Right lung (tissue), 10 donors: ENCODE measurements at places on chromosomes 1 and 21. TPM values are rescaled to one million over a fixed set of nuclear protein-coding genes. Genes with fewer than 3 reads are reported as not detected.

- no peak for DNase-seq
Observed at GRCh38 chr1:1098681-1099421, 17.0 kb downstream of the C1orf159 start.

LYST gene
- polyA plus RNA-seq: 11.5 TPM

- DNase-seq: no peak
Observed at GRCh38 chr1:172273647-172274396, 146.7 kb upstream of the C1orf105 start.

ADCY10 gene
- polyA plus RNA-seq: 0.18 TPM

GRCh38 chr1:148353461-148354283 lies 129.4 kb downstream of the PPIAL4G start:
- DNase-seq: no peak

- no peak for DNase-seq
Observed at GRCh38 chr1:107920561-107920960, 44.4 kb downstream of the VAV3 start.

DNA sequence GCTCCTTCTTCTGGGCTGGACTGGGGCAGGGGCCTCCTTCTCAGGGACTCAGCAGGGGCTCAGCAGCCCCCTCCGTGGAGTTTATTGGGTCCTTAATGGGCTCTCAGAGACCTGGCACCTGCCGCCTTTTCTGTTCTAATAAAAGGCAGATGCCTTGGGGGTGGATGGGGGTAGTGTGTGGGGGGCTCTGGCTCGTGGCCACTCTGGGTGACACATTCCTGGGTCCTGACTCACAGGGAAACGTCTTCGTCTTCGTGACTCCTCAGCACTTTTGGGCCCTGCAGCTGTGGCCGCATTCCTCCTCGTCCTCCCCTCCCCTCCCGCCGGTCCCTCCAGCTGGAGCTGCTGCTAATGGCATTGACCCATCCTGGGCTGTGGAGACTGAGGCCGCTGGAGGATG lies 107.8 kb upstream of the WNT4 start:
- DNase-seq: no peak

DNA sequence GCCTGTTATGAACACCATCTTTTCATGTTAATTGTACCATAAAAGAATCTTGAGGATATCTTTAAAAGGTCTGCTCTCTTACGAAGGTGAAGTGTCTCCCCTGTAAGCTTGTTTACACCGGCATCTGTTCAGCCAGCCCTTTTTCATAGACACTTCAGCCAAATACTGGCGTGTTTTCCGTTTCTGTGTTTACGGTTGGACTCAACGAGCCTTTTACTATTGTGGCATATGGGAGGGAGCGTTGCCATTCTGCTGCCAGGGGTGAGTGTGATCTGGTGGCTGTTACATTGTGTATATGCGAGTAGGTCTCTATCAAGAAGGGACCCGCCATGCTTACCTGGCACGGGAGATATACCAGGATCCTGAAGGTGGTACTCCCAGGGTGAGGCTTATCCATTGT lies 433.8 kb downstream of the CAMTA1 start:
- DNase-seq: no peak

ICOSLG gene
- 3.4 TPM for polyA plus RNA-seq

DNA sequence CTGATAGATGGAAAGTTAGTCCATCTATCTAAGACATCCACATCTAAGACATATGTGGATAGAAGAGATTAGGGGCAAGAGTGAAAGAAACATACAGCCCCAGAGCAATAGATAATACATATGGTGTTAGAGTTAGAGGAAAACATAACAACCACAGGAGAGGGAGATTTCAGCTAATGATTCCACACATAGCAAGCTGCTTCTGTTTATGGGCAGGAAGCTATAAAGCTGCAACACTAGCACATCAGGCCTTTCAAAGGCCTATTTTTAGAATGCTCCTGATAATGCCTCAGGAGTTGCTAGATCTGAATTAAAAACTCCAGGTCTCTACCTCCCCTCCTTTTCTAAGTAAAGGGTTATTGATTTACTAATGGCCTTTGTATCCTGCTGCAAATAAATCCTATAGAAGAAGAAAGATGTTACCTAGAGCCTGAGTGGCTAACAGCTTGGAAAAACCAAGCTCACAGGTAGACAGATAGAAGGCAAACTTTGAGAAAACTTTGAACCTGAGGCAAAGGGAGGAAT lies 36.1 kb downstream of the BRINP2 start:
- no peak for DNase-seq

DNA sequence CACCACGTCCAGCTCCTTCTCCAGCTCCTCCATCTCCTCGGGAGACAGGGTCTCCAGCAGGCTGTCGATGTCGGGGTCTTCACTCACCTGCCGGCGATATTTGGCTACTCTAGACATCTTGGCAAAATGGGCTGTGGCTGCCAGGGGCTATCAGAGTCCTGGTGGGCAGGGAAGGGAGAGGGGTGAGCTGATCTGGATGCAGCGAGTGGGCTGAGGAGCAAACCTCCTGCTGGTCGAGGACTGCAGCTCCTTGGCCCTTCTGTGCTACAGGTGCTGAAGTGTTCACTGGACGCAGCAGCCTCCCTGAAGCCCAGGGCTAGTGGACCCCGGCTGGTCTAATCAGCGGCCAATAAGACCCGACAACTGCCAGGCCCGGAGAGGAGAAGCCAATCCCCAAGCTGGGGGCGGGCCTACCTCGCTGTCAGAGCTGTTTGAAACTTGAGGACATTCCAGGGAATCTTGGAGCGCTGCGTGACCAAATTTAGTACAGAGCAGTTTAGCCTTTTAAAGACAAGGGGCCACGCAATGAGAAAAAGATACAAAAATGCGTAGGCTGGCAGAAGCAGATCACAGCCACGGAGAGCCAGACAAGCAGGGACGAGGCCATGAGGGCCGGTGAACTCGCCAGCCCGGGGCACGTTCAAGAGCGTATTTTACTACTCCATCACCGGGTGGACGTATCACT lies at the start of gene LMOD1:
TSS of gene LMOD1 (minus strand) at position 325 of the 685 bp plus-strand sequence. CDS start at position 117, 208 bp downstream.
- peak; percentile 82 for DNase-seq

DNA sequence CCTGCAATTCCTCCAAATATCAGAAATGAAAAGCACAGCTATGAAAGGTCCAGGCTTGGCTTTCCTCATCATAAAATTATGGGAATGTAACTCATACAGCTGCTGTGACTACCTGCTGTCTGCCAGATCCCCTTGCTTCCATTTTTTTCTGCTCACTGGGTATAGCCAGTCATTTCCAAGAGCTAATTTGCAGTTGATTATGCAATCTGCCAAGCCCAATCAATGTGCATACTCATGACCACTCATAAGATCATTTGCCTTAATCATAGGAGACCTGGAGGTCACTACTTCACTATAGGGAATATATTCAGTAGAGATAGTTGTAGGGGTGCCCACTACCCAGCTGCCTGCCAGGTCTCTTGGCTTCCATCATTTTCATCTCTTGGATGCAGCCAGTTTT lies 417.7 kb upstream of the ZRANB2 start:
- DNase-seq: no peak

DNA sequence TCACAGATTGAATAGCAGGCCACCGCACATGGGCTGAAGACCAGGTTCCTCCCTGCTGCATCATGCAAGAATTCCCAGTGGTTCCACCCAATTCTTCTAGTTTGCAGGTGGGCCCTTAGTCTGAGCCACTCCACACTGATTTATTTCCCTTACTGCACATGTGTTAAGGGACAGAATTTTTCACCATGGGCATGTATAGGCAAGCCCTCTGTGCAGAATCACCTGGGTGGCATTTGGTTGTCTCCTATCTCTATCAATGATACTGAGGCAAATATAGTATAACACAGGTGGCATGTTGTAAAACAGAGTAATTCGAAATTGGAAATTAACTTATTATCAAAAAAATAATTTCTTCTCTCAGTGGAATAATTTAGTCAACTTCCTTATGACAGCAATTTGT lies 1892.4 kb downstream of the NCAM2 start:
- no peak for DNase-seq

ST6GALNAC5 gene
- polyA plus RNA-seq: 9.7 TPM

AADACL4 gene
- 0.09 TPM for polyA plus RNA-seq

ZBTB7B gene
- 15.3 TPM for polyA plus RNA-seq

SPATA45 gene
- 0.97 TPM for polyA plus RNA-seq

GRCh38 chr1:30317921-30318320 lies 405.5 kb downstream of the MATN1 start:
- DNase-seq: no peak

- no peak for DNase-seq
Observed at GRCh38 chr1:63679076-63679475, 85.9 kb downstream of the PGM1 start.

DNA sequence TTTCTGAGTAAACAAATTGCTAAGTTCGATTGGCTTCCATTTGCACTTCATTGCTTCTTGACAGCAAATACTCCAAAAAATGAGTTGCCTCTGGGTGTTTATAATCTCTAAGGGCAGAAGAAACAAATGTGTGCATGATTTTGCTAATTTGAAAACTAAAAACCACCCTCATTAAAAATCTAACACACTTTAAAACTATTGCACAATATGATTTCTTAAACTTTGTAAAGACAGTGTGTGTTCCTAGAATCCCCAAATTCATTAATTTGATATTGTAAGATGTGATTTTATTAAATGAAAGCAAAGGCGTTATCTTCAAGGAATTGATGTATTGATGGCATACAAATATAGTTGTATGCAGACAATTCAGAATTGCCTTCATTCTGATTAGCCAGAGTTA lies 350.9 kb downstream of the OLFM3 start:
- no peak for DNase-seq

DNA sequence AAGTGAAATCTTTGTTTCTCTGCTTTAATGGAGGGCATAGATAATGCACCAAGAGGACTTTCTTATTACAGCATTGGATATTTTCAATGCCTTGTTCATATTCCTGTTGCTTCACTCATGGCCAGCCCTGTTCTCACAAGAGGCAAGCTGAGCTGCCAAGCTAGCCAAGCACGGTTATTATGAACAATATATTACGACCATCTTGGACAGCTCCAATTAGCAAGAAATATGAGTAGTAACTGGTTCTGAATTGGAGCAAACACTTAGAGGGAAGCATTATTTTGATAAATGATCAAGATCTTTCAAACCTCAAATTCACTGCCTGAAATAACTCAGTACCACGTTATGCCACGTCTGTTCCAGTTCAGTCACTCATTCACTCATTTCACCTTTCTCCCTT lies 159.8 kb downstream of the SETD4 start:
- DNase-seq: no peak

CYP4A22 gene
- 0.09 TPM for polyA plus RNA-seq

- no peak for DNase-seq
Observed at GRCh38 chr1:40798366-40799281, 15.0 kb downstream of the KCNQ4 start.

DNA sequence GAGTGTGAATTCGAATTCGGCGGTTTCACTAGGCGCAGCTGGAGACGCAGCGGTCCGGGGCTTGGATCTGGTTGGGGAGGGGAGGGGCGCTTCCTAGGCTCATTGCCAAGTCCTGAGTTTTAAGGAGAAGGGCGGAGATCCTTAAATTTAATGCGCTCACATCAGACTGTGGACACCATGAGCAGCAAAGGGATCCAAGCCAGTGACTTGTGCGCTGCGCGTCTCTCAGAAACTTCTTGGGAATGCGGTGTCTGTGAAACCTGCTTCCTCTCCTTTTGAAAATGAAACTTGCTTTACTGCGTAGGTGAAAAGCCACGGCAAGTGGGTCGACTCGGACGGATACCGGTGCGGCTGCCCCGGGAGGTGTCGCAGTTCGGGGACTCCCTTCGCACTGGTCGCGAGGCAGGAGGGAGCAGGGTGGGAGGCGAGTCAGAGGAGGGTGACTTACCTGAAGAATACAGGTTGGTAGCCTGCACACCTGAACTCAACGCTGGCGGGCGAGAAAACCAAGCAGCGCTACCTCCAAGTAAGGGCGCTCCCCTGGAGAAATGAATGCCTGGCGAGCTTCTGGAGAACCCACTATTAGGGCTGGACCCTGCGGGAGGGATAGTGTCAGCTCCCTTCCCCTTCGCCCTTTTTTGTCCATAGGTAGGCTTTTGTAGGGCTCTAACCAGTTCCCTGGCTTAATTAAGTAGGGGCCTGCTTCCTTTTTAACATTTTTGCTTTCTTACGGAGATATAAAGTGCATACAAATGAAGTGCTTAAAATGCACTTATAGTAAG lies 992 bp downstream of the TENT5C start:
- peak; percentile 55 for DNase-seq

DNA sequence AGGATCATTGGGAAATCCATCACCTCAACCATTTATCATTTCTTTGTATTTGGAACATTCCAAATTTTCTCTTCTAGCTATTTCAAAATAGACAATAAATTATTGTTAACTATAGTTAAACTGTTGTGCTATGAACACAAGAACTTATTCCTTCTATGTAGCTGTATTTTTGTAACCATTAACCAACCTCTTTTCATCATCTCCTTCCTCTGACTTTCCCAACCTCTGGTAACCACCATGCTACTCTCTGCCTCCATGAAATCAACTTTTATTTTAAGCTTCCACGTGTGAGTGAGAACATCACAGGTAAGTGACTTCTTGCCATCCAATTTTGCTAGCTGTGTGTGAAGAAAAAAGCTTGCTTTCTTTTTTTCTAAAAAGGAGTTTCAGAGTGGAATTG lies 418 bp downstream of the IFI44L start:
- DNase-seq: no peak

DNA sequence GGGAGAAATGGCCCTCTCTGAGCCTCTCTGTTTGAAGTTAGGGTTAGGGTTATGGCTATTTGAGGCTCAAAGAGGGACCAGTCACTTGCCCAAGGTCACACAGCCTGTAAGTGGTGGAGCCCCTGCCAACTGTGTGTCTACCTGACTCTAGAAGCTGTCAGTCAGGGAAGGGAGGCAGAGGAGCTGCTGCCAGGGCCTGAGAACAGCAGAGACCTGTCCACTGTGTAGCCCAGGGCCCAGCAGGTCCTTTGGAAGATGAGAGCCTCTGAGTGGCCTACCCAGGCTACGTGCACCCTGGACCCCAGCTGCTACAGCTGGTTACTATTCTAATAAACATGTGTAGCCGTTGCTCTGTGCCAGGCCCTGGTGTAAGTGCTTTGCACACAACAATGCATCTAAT lies 15.1 kb upstream of the EDN2 start:
- no peak for DNase-seq

GRCh38 chr1:167219194-167219593 lies 1.5 kb upstream of the POU2F1 start:
- no peak for DNase-seq

DNA sequence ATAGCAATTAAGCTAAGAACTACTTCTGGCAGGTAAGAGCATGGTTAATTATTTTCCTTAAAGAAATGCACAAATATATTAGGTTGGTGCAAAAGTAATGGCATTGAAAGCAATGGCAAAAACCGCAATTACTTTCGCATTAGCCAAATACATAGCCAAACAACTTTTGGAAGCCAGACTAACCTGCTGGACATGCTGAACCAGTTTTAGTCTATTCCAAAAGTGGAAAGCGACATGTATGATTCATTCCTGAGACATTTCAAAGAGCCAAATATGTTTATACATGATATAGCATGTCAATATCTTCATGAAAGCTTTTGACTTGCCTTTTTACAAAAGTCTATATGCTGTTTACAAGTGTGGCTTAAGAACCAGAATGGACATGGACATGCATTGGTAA lies 23.4 kb upstream of the DR1 start:
- peak; percentile 21 for DNase-seq
